Right atrium auricular region (tissue), 2 donors: ENCODE measurements at places on chromosomes 2 and 18. TPM values are rescaled to one million over a fixed set of nuclear protein-coding genes. Genes with fewer than 3 reads are reported as not detected.

Gene SIX3
- total RNA-seq: not detected

Gene DTNB
- total RNA-seq: 4.4 TPM

DNA sequence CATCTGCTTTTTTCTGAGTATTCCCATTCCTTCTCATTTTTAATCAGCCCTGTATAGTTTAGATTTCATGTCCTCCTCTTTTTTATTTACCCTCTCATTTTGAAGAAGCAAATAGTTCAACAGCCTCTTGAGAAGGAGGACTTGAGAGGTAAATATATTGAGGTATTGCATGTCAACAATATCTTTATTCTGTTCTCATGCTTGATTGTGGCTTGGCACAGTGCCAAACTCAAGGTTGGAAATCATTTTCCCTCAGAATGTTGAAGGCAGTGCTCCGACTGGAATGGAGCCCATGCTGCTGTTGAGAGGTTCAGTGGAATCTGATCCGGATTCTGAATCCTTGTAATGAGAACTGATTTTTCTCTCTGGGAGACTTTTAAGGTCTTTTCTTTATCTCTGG, 31.0 kb upstream of the GALNT3 start:
- no peaks in the 10 kb centered on the region for H3K36me3 ChIP-seq
- H3K27me3 ChIP-seq: no peaks in the 10 kb centered on the region
- DNase-seq: no peak
- no peak overlapping the region for H3K4me3 ChIP-seq
- H3K4me1 ChIP-seq: no peaks in the 10 kb centered on the region
- no peak overlapping the region for H3K27ac ChIP-seq

GRCh38 chr2:79820281-79820680, 307.4 kb downstream of the CTNNA2 start:
- DNase-seq: no peak
- H3K4me1 ChIP-seq: no peaks in the 10 kb centered on the region
- no peaks in the 10 kb centered on the region for H3K27me3 ChIP-seq
- no peak overlapping the region for H3K27ac ChIP-seq
- no peak overlapping the region for H3K4me3 ChIP-seq
- no peaks in the 10 kb centered on the region for H3K36me3 ChIP-seq

GRCh38 chr2:101302016-101302415, 6.5 kb downstream of the RNF149 start:
- peaks cover 5% of the 10 kb centered on the region for H3K36me3 ChIP-seq
- no peak overlapping the region for H3K27ac ChIP-seq
- no peaks in the 10 kb centered on the region for H3K4me1 ChIP-seq
- H3K4me3 ChIP-seq: no peak overlapping the region
- DNase-seq: no peak

- no peaks in the 10 kb centered on the region for H3K36me3 ChIP-seq
- DNase-seq: no peak
- no peaks in the 10 kb centered on the region for H3K27me3 ChIP-seq
- H3K27ac ChIP-seq: no peak overlapping the region
- no peak overlapping the region for H3K4me3 ChIP-seq
- no peaks in the 10 kb centered on the region for H3K4me1 ChIP-seq
These were observed 256.1 kb downstream of the NDUFA10 start for GRCh38 chr2:239768907-239769553.
